ENCODE measurements at places on chromosomes 4 and X. TPM values are rescaled to one million over a fixed set of nuclear protein-coding genes. Genes with fewer than 3 reads are reported as not detected.

PCDH7 gene
- 15.1 TPM for polyA plus RNA-seq

IDH3G gene
- 89.3 TPM for polyA plus RNA-seq

CFP gene
- 0.06 TPM for polyA plus RNA-seq

AMMECR1 gene
- polyA plus RNA-seq = 12.4 TPM

ASMT gene
- polyA plus RNA-seq = not detected

TCEAL9 gene
- polyA plus RNA-seq = 45.9 TPM

CT47B1 gene
- not detected for polyA plus RNA-seq

ARAP2 gene
- 2.8 TPM for polyA plus RNA-seq

TMEM35A gene
- 0.19 TPM for polyA plus RNA-seq

EXOSC9 gene
- 28.1 TPM for polyA plus RNA-seq

HMGN5 gene
- polyA plus RNA-seq = 3.7 TPM

BGN gene
- 0.48 TPM for polyA plus RNA-seq

FAM53A gene
- 0.63 TPM for polyA plus RNA-seq

XPNPEP2 gene
- not detected for polyA plus RNA-seq

USP17L11 gene
- not detected for polyA plus RNA-seq

NAA11 gene
- polyA plus RNA-seq = not detected

MAGEA6 gene
- polyA plus RNA-seq = not detected

BLOC1S4 gene
- 14.7 TPM for polyA plus RNA-seq

GLOD5 gene
- polyA plus RNA-seq = not detected

NIPAL1 gene
- polyA plus RNA-seq = 12.0 TPM

GABRQ gene
- polyA plus RNA-seq = 0.01 TPM

FAM47E gene
- 0.23 TPM for polyA plus RNA-seq

GK2 gene
- polyA plus RNA-seq = not detected

DCAF4L1 gene
- polyA plus RNA-seq = 0.07 TPM

SPANXA2 gene
- not detected for polyA plus RNA-seq

TRIM75 gene
- polyA plus RNA-seq = not detected

SLC9B1 gene
- polyA plus RNA-seq = 0.08 TPM

EXOC1L gene
- not detected for polyA plus RNA-seq

CT45A1 gene
- not detected for polyA plus RNA-seq

ADGRA3 gene
- 35.2 TPM for polyA plus RNA-seq

ARFIP1 gene
- polyA plus RNA-seq = 14.7 TPM

SPOCK3 gene
- not detected for polyA plus RNA-seq

MAGEA8 gene
- not detected for polyA plus RNA-seq

FGD1 gene
- 8.9 TPM for polyA plus RNA-seq

FAM9B gene
- polyA plus RNA-seq = not detected

SMS gene
- polyA plus RNA-seq = 90.7 TPM

GLRA2 gene
- not detected for polyA plus RNA-seq

F8A3 gene
- polyA plus RNA-seq = 0.86 TPM

IL2 gene
- polyA plus RNA-seq = not detected

MCUB gene
- polyA plus RNA-seq = 27.6 TPM

MAGEA2B gene
- polyA plus RNA-seq = not detected

FOXR2 gene
- polyA plus RNA-seq = not detected

ADH1B gene
- not detected for polyA plus RNA-seq

ADGRG4 gene
- not detected for polyA plus RNA-seq

NXF2 gene
- not detected for polyA plus RNA-seq

GUF1 gene
- 11.2 TPM for polyA plus RNA-seq

FRG1 gene
- 18.5 TPM for polyA plus RNA-seq

GAB1 gene
- 9.1 TPM for polyA plus RNA-seq

C4orf51 gene
- polyA plus RNA-seq = not detected

APOOL gene
- 2.8 TPM for polyA plus RNA-seq

SSX4B gene
- polyA plus RNA-seq = not detected

AWAT2 gene
- polyA plus RNA-seq = not detected

FDCSP gene
- polyA plus RNA-seq = not detected

AKAP4 gene
- not detected for polyA plus RNA-seq

PDK3 gene
- polyA plus RNA-seq = 9.2 TPM

GPR173 gene
- polyA plus RNA-seq = 0.23 TPM

PLXNB3 gene
- 12.0 TPM for polyA plus RNA-seq

NPY2R gene
- polyA plus RNA-seq = not detected
